ENCODE measurements at places on chromosomes 6 and 20.

- DNase-seq = no peak
These were observed 235.3 kb upstream of the CEP162 start for GRCh38 chr6:84462698-84463097.

DNA sequence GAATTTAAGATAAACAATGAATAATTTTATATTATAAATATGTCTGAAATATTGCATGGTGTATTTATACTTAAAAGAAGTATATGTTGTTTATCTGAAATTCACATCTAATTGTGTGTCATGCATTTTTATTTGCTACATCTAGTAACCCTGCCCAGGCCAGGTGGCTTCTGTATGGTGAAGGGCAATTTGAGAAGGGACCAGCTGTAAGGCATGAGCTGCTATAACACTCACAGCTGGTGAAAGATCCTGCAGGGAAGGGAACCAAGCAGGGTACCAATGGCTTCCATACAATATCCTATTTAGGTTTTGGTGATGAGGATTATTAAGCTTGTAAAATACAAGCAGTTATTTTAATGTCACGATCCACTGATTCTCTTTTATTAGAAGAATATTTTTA is 921.8 kb upstream of the GJE1 start:
- DNase-seq = no peak

DNA sequence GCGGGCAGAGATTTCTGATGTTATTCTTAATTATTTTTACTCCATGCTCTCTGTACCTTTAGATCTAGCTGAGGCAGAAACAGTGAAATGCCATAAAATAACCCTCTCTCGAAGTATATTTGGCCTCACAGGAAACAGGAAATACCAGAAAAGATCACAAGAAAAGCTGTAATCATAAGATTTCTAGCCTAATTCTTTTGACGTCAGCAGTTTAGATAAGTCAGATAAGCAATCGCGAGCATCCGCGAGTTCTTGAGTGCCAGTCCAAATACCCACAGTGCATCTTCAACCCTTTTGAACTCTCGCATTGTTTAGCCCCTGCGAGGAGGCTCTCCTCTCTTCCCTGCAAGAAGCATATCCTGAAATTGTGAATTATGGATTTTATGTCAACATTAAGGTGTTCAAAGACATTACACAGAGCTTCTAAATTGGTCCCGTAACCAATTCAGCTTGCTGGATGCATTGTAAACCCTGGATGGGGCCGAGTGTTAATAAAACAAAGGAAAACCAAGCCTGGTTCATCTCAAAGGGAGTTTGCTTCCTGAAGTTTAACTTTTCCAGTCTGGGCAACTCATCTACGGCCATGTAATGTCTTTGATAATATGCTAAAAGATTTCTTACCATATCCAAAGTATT is 198.9 kb downstream of the MTFR2 start:
- no peak for DNase-seq

DNA sequence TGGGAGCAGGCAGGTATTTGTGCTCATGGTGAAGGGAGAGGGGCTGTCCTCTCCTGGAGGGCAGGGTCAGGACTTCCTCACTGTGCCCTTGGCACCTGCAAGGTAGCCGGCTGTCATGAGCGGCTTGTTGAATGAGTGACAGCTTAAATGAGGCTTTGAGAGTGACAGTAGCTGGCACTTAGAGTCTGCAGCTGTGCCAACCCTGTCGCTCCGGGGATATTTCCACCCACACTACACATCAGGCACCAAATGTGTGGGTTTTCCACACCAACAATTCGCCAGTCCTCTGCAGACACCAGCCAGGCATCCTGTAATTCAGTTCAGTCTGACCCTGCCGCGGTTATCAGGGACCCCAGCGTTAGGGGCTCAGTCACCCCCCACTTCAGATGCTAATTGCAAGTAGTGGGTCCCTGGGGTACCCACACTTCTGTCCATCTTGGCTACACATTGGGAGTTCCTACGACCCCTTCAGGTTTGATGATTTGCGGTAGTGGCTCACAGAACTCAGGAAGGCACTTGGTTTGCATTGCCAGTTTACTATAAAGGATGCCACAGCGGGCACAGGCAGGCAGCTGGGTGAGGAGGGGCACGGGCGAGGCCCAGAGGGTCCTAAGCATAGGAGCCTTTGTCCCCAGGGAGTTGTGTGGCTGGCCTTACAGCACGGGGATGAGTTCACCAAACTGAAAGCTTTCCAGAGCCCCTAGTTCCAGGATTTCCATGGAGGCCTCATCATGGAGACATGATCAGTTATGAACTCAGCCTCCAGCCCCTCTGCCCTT is 9.1 kb downstream of the MTG2 start:
- DNase-seq = no peak

DNA sequence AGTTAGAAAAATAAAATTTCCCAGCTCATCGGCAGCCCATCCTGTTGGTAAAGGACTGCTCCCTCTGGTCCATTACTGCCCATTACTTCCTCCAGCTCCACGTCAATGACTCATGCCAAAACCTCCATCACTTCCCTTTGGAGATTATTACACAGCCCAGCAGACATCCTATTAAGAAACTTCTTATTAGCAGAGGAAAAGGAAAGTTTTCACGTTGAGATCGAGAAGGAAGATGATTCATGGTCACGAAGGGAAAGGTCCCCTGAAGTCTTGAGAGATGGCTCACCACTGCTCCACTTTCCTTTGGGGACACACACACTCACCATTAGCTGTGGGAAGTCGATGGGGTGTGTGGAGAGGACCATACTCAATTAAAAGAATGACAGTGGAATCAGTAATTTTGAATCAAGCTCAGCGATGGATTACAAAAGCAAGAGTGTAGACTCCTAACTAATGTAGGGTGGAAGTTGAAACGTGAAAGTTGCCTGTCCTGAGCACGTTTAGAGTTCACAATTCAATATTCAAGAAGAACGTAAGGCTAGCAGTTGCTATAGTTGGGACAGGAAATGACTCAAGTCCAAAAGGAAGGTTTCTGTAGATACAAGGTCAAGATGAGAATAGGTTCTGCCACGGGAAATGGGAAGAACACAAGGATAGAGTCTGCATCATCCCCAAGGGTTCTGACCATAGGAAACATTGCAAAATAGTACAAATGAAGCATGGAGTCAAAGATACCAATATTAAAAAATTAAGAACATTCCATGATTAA is 21.6 kb downstream of the SASH1 start:
- DNase-seq = no peak

- no peak for DNase-seq
These were observed 67.7 kb downstream of the GFRA4 start for GRCh38 chr20:3595541-3595940.

DNA sequence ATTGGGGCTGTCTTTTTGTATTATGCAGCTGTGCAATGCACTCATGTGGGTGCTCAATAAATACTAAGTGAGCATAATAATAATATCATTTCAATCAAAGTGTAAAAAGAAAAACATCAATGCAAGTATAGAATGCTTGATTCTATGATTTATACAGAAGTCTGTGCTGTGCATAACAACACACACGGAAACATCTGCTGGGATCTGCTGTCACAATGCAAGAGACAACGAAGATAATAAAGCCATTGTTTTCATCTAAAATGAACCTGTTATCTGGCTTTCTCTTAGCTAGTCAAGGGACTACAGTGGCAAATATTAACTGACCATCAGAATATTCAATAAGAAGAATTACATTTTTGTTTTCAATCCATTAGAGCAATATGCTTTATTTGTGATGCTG is 1156.9 kb upstream of the MAP3K7 start:
- no peak for DNase-seq

- no peak for DNase-seq
These were observed 58.4 kb upstream of the NFATC2 start for GRCh38 chr20:51600950-51601349.

DNA sequence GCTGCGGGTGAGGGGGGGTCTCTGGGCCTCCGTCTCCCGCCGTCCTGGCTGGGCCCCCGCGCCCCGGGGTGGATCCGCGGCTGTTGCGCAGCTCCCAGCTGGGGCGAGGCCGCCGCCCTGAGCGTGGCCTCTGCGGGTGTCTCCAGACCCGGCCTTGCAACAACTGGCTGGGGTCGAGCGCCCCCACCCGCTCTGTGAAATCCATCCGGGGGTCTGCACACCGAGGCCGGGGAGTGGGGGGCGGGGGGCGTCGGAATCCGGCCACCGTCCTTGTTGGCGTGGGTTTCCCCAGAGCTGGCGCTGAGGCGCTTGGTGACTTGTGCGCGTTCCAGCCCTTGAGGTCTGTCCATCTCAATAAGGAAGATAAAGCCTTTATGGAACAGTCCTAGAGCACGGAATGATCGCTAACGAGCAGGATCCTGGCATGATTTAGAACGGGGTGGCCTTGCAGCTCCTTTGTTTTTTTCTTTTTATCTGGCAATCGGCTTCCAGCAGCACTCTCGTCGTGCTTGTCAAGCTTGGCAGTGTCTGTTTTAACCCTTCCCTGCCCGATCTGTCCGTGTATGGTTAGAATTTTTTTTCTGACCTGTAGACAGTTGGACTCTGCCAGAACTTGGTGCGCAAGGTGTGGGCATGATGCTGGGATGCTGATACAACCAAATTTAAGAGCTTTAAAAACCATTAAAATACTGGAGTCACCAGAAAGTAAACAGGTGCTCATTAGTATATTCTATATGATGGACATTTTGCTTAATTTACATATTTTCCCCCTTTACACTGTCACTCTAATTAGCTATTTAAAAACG is 675 bp downstream of the DSTN start:
- peak; percentile 55 for DNase-seq

GRCh38 chr6:5837323-5837722 is 169.4 kb downstream of the NRN1 start:
- no peak for DNase-seq

DNA sequence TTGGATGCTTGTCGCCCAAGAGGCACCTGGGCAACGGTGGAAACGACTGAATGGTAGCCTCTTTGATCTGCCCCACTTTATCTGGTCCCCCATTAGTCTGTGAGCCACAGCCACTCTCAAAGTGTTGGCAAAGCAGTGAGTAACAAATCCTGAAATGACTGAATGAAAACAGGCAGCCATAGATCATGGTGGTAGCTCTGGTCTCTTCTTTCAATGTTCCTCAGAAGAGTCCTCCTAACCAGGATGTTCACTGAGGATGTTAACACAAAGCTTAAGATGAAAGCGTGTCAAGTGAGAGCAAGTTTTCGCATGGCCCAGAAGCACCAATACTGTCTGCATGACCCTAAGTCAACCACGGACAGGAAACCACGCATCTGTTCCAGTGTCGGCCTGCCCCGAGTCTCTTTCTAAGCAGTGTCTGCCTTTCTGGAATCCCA is 107.3 kb downstream of the IRF4 start:
- no peak for DNase-seq

DNA sequence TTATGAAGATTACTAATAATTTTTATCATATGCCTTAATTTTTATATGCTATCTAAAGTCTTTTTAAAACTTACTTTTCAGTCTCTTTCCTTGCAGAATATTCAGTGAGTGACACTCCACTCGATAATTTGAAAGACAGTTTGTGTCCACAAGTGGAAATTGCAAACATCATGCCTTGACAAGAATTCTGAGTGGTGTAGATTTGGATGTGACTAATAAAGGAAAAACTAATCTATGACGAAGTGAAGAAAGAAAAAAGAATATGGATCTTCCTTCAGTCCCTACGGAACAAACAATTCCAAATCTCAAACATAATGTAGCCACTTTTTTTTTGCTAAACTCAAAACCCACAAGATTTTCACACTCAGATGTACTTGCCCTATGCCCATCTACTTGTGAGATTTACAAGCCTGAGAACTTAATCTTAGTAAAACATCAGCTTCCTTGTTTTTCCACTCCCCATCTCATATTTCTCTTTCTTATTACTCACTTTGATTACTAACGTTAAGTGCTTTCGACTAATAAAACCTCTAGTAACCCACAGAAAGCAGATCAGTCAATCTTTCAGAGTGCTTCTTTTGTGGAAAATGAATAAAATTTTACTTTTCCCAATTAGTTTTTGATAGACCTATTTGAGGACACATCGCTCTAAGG is 1155.8 kb downstream of the GRIK2 start:
- no peak for DNase-seq

DNA sequence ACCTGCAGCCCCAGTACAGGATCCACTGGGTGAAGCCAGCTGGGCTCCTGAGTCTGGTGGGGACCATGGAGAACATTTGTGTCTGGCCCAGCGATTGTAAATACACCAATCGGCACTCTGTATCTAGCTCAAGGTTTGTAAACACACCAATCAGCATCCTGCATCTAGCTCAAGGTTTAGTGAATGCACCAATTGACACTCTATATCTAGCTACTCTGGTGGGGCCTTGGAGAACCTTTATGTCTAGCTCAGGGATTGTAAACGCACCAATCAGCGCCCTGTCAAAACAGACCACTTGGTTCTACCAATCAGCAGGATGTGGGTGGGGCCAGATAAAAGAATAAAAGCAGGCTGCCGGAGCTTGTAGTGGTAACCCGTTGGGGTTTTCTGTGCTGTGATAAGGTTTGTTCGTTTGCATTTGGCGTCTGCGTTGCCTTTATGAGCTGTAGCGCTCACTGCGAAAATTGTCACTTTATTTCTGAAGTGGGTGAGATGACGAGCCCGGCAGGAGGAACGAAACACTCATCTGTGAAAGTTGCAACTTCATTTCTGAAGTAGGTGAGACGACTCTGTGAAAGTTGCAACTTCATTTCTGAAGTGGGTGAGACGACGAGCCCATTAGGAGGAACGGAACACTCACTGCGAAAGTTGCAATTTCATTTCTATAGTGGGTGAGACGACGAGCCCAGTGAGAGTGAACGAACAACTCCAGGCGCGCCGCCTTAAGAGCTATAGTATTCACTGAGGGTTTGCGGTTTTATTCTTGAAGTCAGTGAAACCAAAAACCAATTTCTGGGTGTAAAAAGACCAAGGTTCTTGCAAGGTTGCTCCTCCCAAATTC is 31.1 kb downstream of the SERPINB6 start:
- no peak for DNase-seq

GRCh38 chr6:77620278-77620882 is 32.5 kb upstream of the MEI4 start:
- DNase-seq = peak; percentile 41

GRCh38 chr6:87669051-87669450 is 33.0 kb downstream of the AKIRIN2 start:
- DNase-seq = no peak

- DNase-seq = no peak
These were observed 32.9 kb downstream of the TAF4 start for GRCh38 chr20:62032609-62033368.

- no peak for DNase-seq
These were observed 15.6 kb downstream of the MAFB start for GRCh38 chr20:40673442-40673841.

DNA sequence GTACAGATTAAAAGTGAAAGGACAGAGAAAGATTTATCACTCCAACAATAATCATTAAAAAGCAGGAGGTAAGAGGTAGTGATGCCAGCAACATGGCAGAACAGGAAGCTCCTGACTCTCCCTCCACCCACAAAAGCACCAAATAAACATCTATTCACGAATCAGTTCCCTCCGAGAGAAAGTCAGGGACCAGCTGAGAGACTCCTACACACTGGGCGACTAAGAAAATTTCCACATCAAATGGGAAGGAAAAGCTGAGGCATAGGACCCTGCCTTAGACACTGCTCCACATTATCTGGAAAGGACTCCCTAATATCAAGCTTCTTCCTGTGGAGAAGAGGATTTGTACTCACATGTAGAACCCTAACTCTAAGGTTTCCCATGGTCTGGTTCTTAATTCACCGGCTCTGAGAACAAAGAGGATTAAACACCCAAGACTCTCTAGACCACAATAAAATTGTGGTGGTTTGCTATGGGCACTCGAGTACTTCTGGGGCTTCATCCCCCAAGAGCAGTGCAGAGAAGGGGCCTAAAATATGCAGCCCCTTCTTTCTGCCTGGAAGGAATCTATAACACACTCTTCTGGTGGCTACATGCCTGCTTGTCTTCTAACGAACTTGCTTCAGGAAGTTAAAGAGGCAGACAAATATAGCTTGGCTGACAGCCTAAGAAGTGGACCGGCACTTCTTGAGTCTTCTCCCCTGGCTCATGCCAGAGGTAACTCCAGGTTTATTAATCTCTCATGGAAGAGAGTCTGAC is 29.4 kb upstream of the ASF1A start:
- no peak for DNase-seq

Measured in iPS-NIHi11 (cell line).